ENCODE measurements at places on chromosomes 3 and 15. TPM values are rescaled to one million over a fixed set of nuclear protein-coding genes. Genes with fewer than 3 reads are reported as not detected.

INKA1 gene
- polyA plus RNA-seq = 12.5 TPM

GRCh38 chr3:195060531-195061291 lies 210.2 kb downstream of the XXYLT1 start:
- DNase-seq = no peak

DNA sequence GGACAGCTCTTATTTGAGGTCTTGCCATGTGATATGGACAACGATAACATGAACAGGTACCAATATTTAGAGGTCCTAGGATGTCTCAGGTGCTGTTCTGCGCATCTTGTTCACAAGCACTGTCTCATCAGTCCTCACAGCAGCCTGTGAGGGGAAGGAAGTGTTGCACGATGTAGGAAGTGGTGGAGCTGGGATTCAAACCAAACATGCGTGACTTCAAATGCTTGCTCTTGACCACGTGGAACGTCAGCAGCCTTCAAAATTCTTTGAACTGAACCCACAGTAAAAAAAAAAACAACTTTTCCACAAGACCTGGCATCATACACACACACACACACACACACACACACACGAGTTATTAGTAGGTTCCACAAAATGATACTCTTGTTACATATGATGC lies 153.4 kb upstream of the SMAD3 start:
- DNase-seq = no peak

CHRFAM7A gene
- polyA plus RNA-seq = 6.3 TPM

GRCh38 chr3:30343861-30344260 lies 262.5 kb upstream of the TGFBR2 start:
- DNase-seq = no peak

GRCh38 chr3:68999158-68999557 lies 14.3 kb downstream of the EOGT start:
- DNase-seq = no peak

GRCh38 chr3:27643355-27643754 lies 78.8 kb downstream of the EOMES start:
- DNase-seq = no peak

SPRED1 gene
- polyA plus RNA-seq = 28.1 TPM

DNA sequence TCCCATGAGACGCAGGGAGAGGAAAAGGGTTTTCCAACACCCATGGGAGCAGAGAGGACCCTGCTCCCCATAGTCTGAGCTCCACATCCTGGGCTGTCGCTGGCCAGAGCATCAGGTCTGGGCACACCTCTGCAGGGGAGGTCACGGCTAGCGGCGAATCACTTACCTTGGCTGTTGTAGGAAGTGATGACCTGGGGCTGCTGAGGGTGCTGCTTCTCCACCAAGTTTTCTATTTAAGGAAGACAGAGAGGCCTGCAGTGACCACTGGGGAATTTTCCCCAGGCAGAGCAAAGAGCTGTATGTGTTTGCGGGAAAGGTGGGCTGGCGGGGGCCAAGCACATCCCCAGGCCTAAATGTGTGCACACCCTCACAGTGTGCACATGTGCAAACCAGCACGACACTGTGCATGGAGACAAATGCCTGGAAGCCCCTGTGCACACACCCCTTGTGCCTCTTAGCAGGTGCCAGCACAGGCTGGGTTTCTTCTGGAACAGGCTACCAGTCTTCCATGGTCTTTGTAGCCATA lies 7.6 kb downstream of the KY start:
- no peak for DNase-seq

PLA2G4B gene
- 8.5 TPM for polyA plus RNA-seq

- DNase-seq = no peak
These were observed 167.8 kb upstream of the EPHA6 start for GRCh38 chr3:96646596-96646995.

GRCh38 chr15:53193149-53193548 lies 403.0 kb upstream of the ONECUT1 start:
- no peak for DNase-seq

SEMA3G gene
- 35.3 TPM for polyA plus RNA-seq

DNA sequence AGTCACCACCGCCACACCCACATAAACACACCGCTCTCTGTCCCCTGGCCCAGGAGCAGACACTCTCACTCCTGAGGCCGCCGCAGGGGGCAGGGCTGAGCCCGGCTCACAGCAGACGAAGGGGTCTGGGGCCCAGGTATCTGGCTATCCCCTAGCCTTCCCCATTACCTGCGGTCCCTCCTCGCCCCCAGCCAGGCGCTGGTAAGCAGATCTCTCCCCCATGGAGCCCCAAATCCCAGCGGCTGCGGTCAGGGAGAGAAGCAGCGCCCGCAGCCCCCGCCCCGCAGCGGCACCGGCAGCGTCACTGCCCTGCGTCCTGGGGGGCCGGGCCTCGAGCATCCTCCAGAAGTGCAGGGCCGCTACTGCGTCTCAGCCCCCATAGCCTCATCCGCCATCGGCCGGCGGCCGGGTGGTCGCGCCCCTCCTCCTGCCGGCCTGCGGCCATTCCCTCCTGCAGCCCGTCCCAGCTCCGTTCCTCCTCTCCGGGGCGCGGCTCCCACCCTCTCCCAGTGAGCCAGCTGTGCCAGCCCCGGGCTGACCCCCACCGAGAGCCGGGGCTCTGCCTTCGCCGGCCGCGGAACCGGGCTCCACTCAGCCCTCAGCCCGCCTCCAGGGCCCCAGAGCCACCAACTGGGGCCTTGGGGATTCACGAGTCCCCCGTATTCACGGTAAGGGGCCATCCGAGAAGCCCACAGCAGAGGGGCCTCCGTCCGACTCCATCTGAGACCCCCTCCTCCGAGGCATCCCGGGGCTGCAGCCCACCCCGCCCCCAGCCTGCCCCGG lies 13.1 kb downstream of the TNK2 start:
- no peak for DNase-seq

- DNase-seq = peak; percentile 72
These were observed 24.3 kb upstream of the POLG start for GRCh38 chr15:89358755-89359439.

DNA sequence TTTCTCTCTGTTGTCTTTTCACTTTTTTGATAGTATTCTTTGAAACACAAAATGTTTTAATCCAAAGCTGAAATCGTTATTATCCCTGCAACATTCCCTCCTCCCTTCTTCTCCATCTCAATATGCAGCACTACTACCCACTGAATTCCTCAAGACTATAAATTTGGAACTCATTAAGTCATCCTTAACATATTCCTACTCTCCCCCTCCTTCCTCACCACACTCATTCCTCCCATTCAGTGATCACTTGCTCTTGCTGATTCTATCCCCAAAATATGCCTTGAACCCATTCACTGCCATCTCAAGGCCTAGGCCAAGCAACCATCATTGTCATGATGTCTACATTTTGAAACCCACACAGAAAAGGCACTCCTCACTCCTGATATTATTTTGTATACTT lies 2.4 kb upstream of the PIK3R4 start:
- no peak for DNase-seq

DNA sequence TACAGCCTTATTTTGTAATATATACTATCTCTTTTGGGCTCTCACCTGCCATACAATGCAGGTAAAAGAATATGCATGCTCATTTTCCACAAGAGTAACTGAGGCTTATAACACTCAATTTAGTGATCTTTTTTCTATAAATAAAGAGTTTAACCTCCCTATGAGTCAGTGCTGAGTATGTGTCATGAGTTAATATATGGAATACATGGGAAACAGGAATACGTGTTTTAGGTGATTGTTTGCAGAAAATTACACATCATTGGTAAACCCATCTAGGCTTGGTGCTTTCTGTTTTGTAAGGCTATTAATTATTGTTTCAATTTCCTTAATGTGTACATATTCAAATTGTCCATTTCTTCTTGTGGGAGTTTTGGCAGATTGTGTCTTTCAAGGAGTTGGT lies 411.3 kb downstream of the GRM7 start:
- no peak for DNase-seq

GRCh38 chr15:43919540-43920253 lies 92.9 kb downstream of the WDR76 start:
- DNase-seq = no peak

- DNase-seq = no peak
These were observed 17.6 kb upstream of the UBA7 start for GRCh38 chr3:49831341-49831740.

GRCh38 chr3:29171043-29171990 lies 109.6 kb upstream of the RBMS3 start:
- no peak for DNase-seq

GPR27 gene
- polyA plus RNA-seq = 10.0 TPM

GRCh38 chr15:49135911-49136310 lies 19.5 kb downstream of the COPS2 start:
- no peak for DNase-seq

P2RY1 gene
- 3.0 TPM for polyA plus RNA-seq

- DNase-seq = no peak
These were observed 106.9 kb downstream of the LRRN1 start for GRCh38 chr3:3906171-3906570.

GRCh38 chr3:187706971-187707370 lies 4.6 kb upstream of the RTP2 start:
- DNase-seq = no peak

DNA sequence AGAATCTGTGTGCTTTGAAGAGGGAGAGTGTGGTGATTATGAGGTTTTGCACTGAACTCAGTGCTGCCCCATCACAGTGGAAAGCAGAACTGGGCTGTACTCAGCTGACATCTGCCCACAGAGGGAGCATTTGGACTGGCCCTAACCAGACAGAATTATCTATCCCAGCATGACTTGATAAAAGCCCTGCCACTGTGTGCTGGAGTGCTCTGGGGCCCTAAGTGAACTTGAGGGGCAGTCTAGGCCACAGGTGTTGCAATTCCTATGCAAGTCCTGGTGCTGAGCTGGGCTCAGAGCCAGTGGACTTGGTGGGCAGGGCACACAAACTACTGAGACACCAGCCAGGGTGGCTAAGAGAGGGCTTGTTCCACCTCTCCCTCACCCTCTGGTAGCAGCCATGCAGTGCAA lies 269.2 kb upstream of the CTNNB1 start:
- DNase-seq = no peak

GRCh38 chr15:68201879-68202261 lies 3.3 kb downstream of the CALML4 start:
- no peak for DNase-seq

- DNase-seq = no peak
These were observed 92.3 kb downstream of the ADAMTSL3 start for GRCh38 chr15:83746231-83746630.

DNA sequence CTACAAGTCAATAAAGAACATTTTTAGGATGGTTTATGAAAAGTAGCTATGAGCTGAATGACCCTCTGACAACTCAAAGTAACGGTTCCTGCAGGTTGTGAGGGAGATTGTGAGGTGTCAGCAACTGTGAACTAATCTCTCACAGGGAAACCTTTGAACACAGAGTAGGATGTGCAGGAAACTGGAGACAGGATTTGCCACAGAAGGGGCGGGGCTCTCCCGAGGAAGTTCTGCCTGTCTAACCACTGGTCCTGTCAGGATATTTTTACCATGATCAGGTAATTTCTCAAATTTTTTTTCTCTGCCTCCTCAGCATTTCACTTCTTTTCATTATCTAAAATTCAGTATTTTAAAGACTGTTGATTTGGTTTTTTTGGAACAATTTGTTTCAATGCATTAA lies 33.3 kb downstream of the LEO1 start:
- DNase-seq = no peak

DNA sequence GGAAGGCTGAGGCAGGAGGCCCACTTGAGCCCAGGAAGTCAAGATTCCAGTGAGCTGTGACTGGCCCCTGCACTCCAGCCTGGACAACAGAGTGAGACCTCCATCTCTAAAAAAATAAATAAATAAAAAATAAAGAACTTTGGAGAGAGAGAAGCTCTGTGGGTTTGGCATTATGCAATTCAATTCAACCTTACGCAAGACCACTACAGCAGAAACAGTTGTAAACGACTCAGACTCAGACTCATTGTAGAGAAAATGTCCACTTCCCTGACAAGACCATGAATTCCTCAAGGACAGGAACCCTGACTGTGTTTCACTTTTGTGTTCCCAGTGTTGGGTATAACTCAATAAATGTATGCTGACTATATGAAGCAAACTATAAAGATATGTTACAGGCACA lies 90.3 kb upstream of the C3orf80 start:
- DNase-seq = no peak

DNA sequence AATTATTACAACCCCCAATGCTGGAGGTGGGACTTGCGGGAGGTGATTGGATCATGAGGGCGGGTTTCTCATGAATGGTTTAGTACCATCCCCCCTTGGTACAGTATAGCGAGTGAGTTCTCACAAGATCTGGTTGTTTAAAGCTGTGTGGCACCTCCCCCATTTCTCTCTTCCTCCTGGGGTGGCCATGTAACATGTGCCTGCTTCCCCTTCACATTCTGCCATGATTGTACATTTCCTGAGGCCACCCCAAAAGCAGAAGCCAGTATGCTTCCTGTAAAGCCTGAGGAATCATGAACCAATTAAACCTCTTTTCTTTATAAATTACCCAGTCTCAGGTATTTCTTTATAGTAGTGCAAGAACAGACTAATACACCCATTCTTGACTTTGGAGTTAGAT lies 20.3 kb upstream of the PROK2 start:
- no peak for DNase-seq

DNA sequence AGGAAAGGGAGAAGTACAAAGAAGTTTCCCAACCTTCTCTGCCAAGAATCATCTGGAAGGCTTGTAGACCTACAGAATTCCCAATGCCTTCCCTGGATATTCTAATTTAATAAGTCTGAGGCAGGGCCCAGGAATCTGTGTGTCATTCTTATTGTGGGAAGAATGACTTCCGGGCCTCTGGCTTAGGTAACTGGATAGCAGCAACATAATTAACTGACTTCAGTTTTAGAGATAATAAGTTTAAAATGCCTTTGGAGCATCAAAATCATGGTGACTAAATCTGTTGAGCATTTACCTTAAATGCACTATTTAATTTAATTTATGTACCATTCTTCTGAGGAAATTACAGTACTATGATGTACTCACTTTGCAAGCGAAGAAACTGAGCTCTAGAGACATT lies 44.3 kb upstream of the TM4SF1 start:
- no peak for DNase-seq

STAC gene
- 8.6 TPM for polyA plus RNA-seq

- DNase-seq = no peak
These were observed 31.7 kb upstream of the FAM3D start for GRCh38 chr3:58698246-58698645.

GRCh38 chr15:100464256-100464655 lies 64.5 kb downstream of the CERS3 start:
- no peak for DNase-seq

FBXO45 gene
- 13.7 TPM for polyA plus RNA-seq

DNA sequence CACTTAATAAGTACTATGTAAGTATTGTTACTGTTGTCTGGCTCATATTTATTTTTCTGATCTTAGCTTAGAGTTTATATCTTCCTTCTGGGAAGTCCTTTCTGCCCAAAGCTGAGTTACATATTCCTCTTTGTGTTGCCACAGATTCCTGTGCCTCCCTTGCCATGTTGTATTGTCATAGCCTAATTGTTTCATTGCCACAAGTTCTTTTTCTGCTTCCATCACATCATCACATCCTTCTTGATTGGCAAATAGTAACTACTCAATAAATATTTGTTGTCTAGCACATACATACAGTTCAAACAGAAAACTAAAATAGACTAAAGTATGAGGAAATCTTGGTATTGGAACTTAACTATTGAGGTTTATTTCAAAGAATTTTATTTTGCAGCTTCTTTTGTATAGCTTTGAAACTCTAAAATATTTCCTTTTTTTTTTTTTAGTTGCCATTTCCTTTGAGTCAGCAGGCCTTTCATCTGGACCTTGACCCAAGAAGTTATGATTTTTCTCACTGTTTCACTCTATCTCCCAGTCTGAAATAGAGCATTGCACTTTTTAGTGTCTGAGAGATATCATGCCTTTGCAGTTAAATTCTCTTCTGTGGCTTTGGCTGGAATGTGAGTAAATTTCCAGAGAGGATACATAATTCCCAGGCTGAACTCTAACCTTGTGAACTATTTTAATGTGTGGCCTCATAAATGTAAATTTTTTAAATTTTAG lies 98.2 kb downstream of the ZNF609 start:
- DNase-seq = no peak

IMPG2 gene
- polyA plus RNA-seq = 0.40 TPM

GRCh38 chr15:26686547-26687187 lies 86.2 kb downstream of the GABRB3 start:
- no peak for DNase-seq

All from left renal cortex interstitium (tissue), 4 donors.